Endodermal cell (in vitro differentiated cells): ENCODE measurements at places on chromosomes 3 and 15. TPM values are rescaled to one million over a fixed set of nuclear protein-coding genes. Genes with fewer than 3 reads are reported as not detected.

Gene C3orf33
- 2.5 TPM in 2 replicates for total RNA-seq

Gene CCR9
- total RNA-seq: not detected in 2 replicates

GRCh38 chr3:120143676-120144075 is 49.4 kb upstream of the GSK3B start:
- no peak overlapping the region for H3K4me3 ChIP-seq
- no peaks in the 10 kb centered on the region for H3K27me3 ChIP-seq
- H3K27ac ChIP-seq: no peak overlapping the region
- peaks cover 6% of the 10 kb centered on the region for H3K4me1 ChIP-seq
- no peak for DNase-seq

GRCh38 chr15:52558196-52558595 is 10.6 kb downstream of the ARPP19 start:
- no peak overlapping the region for H3K4me3 ChIP-seq
- no peaks in the 10 kb centered on the region for H3K4me1 ChIP-seq
- no peak for DNase-seq

- no peak overlapping the region for H3K27ac ChIP-seq
- no peaks in the 10 kb centered on the region for H3K4me1 ChIP-seq
- DNase-seq: no peak
Measured at GRCh38 chr15:91061997-91062396, 38.1 kb upstream of the SV2B start.

Gene CFAP20DC
- 7.3 and 9.5 TPM in 2 replicates for total RNA-seq

GRCh38 chr3:190617185-190617584 is 103.3 kb downstream of the IL1RAP start:
- no peak overlapping the region for H3K4me3 ChIP-seq
- no peaks in the 10 kb centered on the region for H3K36me3 ChIP-seq
- H3K4me1 ChIP-seq: no peaks in the 10 kb centered on the region
- no peak for DNase-seq

DNA sequence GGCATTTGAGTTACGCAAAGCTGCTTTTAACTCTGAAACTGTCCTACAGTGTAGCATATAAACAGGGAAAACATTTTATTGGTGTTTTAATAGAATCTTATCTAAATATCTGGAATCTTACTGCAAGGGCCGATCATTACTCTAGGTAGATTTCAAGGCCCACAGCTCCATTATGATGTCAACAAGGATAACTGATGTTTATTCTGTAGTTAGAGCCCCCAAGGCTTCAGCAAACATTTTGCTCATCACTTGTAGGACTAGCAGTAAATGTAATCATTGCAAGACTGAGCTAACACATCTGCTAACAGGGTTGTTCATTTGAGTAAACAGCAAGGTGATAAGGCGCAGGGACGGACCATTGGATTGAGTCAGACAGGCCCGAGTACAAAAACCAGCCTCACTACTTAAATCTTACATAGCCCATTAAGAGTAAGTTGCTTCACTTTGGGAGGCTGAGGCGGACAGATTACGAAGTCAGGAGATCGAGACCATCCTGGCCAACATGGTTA is 332.5 kb upstream of the TPRG1 start:
- H3K27ac ChIP-seq: no peak overlapping the region
- no peak overlapping the region for H3K4me3 ChIP-seq
- H3K36me3 ChIP-seq: no peaks in the 10 kb centered on the region
- no peak for DNase-seq
- no peaks in the 10 kb centered on the region for H3K27me3 ChIP-seq
- H3K4me1 ChIP-seq: no peaks in the 10 kb centered on the region

- no peak overlapping the region for H3K4me3 ChIP-seq
- H3K4me1 ChIP-seq: no peaks in the 10 kb centered on the region
- DNase-seq: no peak
- no peaks in the 10 kb centered on the region for H3K36me3 ChIP-seq
- no peaks in the 10 kb centered on the region for H3K27me3 ChIP-seq
- H3K27ac ChIP-seq: no peak overlapping the region
Measured at GRCh38 chr3:102400142-102400541, 34.7 kb upstream of the ZPLD1 start.

GRCh38 chr3:194404365-194405140 is 5.5 kb upstream of the GP5 start:
- no peak overlapping the region for H3K4me3 ChIP-seq
- peaks cover 2% of the 10 kb centered on the region for H3K27me3 ChIP-seq
- H3K36me3 ChIP-seq: peaks cover 48% of the 10 kb centered on the region
- DNase-seq: no peak
- no peak overlapping the region for H3K27ac ChIP-seq

DNA sequence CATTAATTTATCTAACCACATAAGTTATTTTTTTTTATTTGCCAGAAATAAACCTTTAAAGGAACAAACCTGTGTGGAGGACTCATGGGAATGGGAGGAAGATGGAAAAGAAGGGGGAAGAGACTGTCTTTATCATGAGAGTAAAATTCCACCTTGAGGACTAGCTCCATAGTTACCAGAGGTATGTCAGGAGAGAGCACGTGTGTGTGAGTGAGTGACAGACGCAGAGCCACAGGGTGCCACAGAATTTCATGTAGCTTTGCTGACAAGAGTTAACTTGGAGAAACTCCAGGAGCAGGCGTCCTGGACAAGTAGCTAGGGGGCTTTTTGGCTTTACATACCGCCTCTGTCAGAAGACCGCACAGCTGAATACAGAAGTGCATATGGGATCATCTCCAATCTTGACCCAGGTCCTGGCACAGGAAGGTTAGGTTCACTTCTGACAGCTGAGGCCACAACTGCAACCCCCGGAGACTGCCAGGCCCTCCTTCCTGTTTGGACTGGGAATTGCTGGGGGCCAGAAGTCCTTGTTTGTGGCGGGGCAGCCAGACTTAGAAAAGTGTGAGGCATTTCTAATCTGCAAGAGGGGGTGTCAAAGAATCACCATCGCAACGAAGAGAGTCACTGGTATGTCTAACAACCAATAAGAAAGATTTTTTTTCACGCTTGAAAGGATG is 197.8 kb upstream of the TPM1 start:
- H3K27ac ChIP-seq: peak overlapping the region; percentile 42
- H3K4me3 ChIP-seq: no peak overlapping the region
- H3K36me3 ChIP-seq: peaks cover 33% of the 10 kb centered on the region
- no peaks in the 10 kb centered on the region for H3K27me3 ChIP-seq

DNA sequence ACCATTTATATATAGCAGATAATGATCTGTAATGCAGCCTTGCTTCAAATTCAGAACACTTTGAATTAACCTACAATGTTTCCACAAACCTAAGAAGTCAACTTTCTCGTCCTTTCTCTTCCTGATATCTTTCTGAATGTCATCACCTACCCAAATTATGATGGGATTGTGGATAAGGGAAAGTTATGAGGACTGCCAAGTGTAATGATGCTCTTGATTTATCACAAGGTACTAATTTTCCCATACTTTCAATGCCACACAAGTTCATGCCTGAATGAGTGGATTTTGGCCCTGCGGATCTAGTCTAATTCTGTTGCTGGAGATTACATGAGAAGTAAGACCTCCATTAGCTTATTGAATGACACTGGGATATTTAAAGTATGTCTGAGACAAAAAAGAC is 82.6 kb upstream of the NANOGP8 start:
- H3K36me3 ChIP-seq: no peaks in the 10 kb centered on the region
- no peak overlapping the region for H3K4me3 ChIP-seq
- H3K27ac ChIP-seq: no peak overlapping the region
- no peak for DNase-seq
- H3K4me1 ChIP-seq: peaks cover 10% of the 10 kb centered on the region

GRCh38 chr15:87489456-87489855 is 767.1 kb downstream of the NTRK3 start:
- no peak overlapping the region for H3K4me3 ChIP-seq
- H3K4me1 ChIP-seq: no peaks in the 10 kb centered on the region
- peaks cover 9% of the 10 kb centered on the region for H3K27me3 ChIP-seq

GRCh38 chr15:38699633-38700230 is 135.1 kb upstream of the RASGRP1 start:
- peaks cover 93% of the 10 kb centered on the region for H3K27me3 ChIP-seq
- peak; percentile 87 for DNase-seq
- H3K4me3 ChIP-seq: no peak overlapping the region
- peaks cover 4% of the 10 kb centered on the region for H3K4me1 ChIP-seq
- H3K27ac ChIP-seq: no peak overlapping the region

DNA sequence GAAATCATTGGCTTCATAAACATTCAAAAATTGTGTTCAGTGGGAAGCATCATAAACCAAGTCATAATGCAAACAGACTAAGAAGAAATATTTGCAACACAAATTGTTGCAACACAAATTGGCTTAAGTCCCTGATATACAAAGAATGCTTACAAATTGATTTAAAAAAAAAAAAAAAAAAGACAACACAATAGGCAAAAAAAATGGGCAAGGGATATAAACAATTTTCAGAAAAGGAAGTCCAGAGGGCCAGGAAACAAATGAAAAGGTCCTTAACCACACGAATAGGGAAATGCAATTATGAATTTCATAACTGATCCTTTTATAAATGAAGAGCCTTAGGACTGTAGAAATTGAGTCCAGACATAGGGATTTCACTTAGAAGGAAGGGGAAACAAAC is 98.9 kb downstream of the LRRK1 start:
- H3K36me3 ChIP-seq: no peaks in the 10 kb centered on the region
- H3K4me3 ChIP-seq: no peak overlapping the region
- no peak for DNase-seq
- H3K4me1 ChIP-seq: peaks cover 3% of the 10 kb centered on the region

Gene ZSCAN29
- 41.9 and 45.1 TPM in 2 replicates for total RNA-seq

GRCh38 chr3:76078101-76078500 is 292.8 kb upstream of the ZNF717 start:
- H3K36me3 ChIP-seq: no peaks in the 10 kb centered on the region
- H3K27ac ChIP-seq: no peak overlapping the region
- DNase-seq: no peak
- H3K27me3 ChIP-seq: no peaks in the 10 kb centered on the region

- DNase-seq: peak; percentile 66
- H3K4me3 ChIP-seq: peak overlapping the region; percentile 28
- H3K27ac ChIP-seq: peak overlapping the region; percentile 22
- no peaks in the 10 kb centered on the region for H3K36me3 ChIP-seq
- no peaks in the 10 kb centered on the region for H3K27me3 ChIP-seq
Measured at GRCh38 chr15:63971427-63971805, 74.9 kb downstream of the DAPK2 start.

DNA sequence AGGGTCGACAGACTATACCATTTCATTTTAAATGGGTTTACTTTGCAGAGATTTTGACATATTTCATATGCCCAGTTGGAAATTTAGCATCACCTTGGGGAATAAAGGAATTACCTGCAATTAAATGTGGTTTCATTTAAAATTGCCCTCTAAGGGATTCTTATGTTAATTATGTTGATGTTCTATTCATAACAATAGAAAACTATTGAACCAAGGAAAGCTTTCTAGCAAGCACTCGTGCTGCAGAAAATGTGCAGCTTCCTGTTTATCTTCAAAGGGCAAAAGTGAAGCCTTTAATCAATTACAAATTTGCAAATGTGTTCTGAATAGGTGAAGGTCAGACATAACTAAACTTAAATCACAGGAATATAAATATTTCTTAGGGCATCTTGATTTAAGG is 352.1 kb downstream of the CHST2 start:
- no peaks in the 10 kb centered on the region for H3K27me3 ChIP-seq
- no peaks in the 10 kb centered on the region for H3K36me3 ChIP-seq
- no peak overlapping the region for H3K27ac ChIP-seq
- H3K4me1 ChIP-seq: peaks cover 4% of the 10 kb centered on the region

DNA sequence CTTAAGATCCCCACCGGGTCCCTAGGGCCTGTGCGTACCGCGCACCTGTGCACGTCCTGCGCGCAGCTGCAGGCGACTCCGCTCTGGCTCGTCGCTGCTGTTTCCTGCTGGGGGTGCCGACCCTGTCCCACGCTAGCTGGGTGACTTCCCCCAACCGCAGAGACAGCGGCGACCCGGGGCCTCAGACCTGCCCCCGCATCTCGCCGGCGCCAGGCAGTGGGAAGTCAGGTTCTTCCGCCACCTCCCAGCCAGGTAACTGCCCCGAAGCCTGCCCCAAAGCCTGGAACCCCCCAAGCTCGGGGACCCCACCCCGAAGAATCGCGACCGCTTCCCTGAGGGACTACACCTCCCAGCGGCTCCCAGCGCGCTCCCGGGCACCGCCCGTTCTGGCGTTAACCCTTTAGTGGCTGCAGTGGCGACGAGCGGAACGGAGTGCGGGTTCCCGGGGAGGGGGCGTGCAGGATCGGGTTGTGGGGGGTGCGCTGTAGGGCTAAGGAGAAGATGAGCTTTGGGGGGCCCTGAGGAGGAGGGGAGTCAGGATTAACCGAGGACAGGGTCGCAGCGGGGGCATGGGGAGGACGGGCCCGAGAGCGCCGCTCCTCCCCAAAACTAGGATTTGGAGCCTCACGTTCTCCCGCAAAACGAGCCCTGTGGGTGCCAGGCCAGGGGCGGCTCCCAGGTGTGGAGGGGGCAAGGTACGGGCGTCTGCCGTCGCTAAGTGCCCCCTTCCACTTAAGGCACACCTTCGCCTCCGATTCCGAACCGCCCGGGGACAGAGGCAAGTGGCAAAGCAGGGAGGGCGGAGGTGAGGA is 589 bp downstream of the NEIL1 start:
- H3K4me1 ChIP-seq: no peaks in the 10 kb centered on the region
- H3K27ac ChIP-seq: no peak overlapping the region
- DNase-seq: peak; percentile 85
- no peaks in the 10 kb centered on the region for H3K36me3 ChIP-seq

DNA sequence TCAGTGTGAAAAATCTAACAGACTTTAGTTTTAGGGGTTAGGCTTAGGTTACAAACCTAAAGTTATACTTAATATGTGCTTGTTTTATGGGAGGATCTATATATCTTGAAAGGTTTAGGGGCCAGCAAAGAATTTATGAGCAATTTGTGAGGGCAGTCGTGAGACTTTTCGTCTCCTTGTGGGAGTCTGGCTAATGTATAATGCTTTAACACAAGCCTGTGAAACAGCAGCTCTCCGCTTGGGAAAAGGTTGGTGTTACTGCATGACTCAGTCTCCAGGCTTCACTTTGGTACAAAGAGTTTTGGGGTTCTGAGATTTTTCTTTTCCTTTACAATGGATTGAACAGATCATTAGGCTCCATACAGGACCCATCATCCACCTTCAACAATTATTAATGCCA is 79.0 kb upstream of the MFGE8 start:
- H3K27me3 ChIP-seq: peaks cover 37% of the 10 kb centered on the region
- H3K27ac ChIP-seq: no peak overlapping the region
- H3K4me3 ChIP-seq: no peak overlapping the region
- peaks cover 22% of the 10 kb centered on the region for H3K4me1 ChIP-seq

Gene RUBCN
- total RNA-seq: 17.2 and 18.0 TPM in 2 replicates

DNA sequence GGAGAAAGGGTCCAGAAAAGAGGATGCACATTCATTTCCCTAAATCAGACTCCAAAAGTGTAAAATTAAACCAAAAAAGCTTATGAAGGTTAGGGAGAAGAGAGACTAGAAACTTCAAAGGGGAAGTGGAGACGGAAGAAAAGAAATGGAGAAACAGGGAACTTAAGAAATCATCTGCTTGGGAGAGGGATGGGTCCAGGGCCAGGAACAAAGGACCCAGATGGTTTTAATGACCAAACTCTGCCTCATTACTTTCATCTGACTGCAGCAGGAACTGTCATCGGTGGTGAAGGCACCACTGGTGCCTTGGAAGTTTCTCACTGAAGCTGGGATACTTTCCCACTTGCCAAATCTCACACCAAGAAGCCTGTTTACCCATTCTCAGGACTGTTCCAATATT is 70.5 kb upstream of the SLC4A7 start:
- no peaks in the 10 kb centered on the region for H3K4me1 ChIP-seq
- H3K36me3 ChIP-seq: no peaks in the 10 kb centered on the region
- no peak overlapping the region for H3K27ac ChIP-seq
- no peak for DNase-seq
- H3K4me3 ChIP-seq: no peak overlapping the region

Gene IGSF10
- 0.23 and 0.44 TPM in 2 replicates for total RNA-seq
